Activated naive CD4-positive, alpha-beta T cell treated with anti-CD3 and anti-CD28 coated beads for 36 hours (primary cell): ENCODE measurements at places on chromosomes 4 and X. TPM values are rescaled to one million over a fixed set of nuclear protein-coding genes. Genes with fewer than 3 reads are reported as not detected.
A peak's percentile ranks its signal among the peaks of the same experiment; 100 is the strongest.

GRCh38 chrX:1536712-1537030 is 314 bp downstream of the P2RY8 start:
- H3K36me3 ChIP-seq, result peaks cover 3% of the 10 kb centered on the region
- peaks cover 15% of the 10 kb centered on the region for H3K4me1 ChIP-seq
- peak overlapping the region; percentile 97 for H3K27ac ChIP-seq
- peak overlapping the region; percentile 91 for H3K4me3 ChIP-seq
- DNase-seq, result no peak
- no peaks in the 10 kb centered on the region for H3K27me3 ChIP-seq

DNA sequence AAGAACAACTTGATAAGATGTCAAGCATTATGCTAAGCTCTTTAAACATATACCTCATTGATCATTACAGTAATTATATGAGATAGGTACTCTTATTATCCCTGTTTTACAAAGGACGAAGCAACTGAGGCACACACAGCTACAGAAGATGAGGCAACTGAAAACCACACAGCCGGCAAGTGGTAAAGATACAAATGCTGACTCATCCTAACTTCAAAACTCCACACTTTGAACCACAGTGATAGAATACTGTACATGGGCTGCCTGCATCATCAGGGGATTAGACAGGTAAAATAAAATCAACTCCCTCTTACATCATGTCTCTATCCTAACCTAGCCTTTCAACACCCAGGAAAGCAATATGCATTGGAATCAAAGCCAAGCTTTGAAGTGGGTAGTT is 47.8 kb downstream of the LHFPL1 start:
- DNase-seq, result no peak
- peaks cover 1% of the 10 kb centered on the region for H3K36me3 ChIP-seq
- H3K4me3 ChIP-seq, result no peak overlapping the region
- H3K27me3 ChIP-seq, result no peaks in the 10 kb centered on the region

DNA sequence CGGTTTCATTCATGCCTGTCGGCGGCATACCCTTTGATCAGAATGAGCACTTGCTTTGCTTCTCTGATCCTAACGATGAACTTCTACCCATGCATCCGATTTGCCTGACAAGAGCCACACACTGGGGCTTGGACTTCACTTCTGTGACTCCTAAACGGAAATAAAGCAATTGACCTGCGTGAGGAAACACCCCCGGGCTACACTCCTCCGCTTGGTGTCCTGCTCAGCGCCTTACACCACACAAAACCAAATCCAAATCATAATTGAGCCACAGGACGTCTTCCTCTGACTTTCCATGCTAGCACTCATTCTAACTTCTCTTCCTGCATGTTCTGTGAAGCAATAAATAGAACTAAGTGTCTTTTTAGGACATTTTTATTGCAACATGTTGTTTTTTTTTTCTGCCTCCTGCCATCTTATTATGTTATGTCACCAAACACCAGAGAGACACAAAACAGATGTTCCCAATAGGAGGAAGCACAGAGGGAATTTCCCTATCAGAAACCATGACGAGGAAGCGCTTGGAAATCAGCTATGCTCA is 110.8 kb upstream of the FAM9B start:
- no peak overlapping the region for H3K4me3 ChIP-seq
- DNase-seq, result no peak
- no peaks in the 10 kb centered on the region for H3K36me3 ChIP-seq
- H3K27ac ChIP-seq, result no peak overlapping the region
- no peaks in the 10 kb centered on the region for H3K27me3 ChIP-seq

GRCh38 chr4:154872198-154872597 is 91.1 kb downstream of the RBM46 start:
- no peaks in the 10 kb centered on the region for H3K36me3 ChIP-seq
- H3K4me3 ChIP-seq, result no peak overlapping the region
- no peaks in the 10 kb centered on the region for H3K4me1 ChIP-seq
- no peak for DNase-seq
- no peak overlapping the region for H3K27ac ChIP-seq
- H3K27me3 ChIP-seq, result no peaks in the 10 kb centered on the region

GRCh38 chr4:13218326-13218958 is 265.7 kb downstream of the RAB28 start:
- no peak overlapping the region for H3K27ac ChIP-seq
- H3K4me1 ChIP-seq, result no peaks in the 10 kb centered on the region
- H3K36me3 ChIP-seq, result peaks cover 5% of the 10 kb centered on the region
- no peaks in the 10 kb centered on the region for H3K27me3 ChIP-seq

DNA sequence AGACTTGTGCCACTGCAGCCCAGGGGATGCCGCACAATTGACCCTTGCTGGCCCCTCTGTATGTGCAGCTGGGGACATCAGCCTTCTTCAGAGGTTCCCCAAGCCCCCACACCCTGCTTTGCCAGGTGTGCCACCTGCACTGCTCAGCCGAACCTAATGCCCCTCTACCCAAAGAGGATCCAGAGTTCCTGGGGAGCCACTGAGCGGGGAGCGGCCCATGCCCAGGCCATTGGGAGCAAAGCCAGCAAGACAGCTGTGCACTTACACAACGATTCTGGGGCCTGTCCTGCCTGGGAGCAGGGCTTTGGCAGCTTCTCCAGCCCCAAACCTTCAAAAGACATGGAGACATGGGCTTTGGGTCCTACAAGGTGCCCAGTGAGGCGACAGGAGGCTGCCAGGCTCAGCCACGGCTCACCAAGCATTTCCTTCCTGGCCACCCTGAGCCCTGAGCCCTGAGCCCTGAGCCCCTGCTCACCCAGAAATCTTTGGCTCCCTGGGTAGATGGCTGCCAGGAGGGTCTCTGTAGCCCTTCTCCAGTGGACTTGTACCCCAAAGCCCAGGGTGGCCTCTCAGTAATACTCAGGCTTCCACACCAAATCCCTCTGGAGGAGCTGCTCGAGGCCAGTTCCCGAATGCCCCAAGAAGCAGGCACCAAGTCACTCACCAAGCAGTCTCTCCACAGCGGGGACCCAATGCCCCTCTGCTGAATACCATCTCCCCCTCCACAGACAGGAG is 13.0 kb downstream of the PNMA6E start:
- H3K4me3 ChIP-seq, result no peak overlapping the region
- H3K4me1 ChIP-seq, result no peaks in the 10 kb centered on the region
- H3K36me3 ChIP-seq, result no peaks in the 10 kb centered on the region
- H3K27me3 ChIP-seq, result no peaks in the 10 kb centered on the region

The TCEAL6 gene
- total RNA-seq, result not detected

The TRO gene
- 4.0 TPM for total RNA-seq

The TMEM156 gene
- 10.2 TPM for total RNA-seq
